ENCODE measurements at places on chromosomes 6 and 20.

DNA sequence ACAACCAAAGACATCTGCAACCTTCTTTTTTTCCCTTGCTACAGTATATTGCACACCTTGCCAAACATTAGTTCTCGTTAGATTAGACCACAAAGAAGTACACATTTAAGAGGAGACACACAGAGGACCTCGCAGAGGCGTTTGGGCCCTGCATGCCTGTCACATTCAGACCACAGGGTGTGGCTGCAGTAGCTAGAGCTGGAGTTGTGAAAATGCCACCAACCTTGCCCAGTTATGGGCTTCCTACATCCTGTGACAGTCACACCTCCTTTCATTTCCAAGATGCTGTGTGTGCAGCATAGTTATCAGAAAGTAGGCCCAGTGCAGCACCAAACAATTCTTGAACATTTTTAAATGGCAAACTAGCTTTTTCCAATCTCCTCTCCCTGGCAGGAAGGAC is 2.4 kb downstream of the SYNE1 start:
- DNase-seq: no peak

GRCh38 chr6:30570740-30571074 is 535 bp upstream of the ABCF1 start:
- DNase-seq: no peak

GRCh38 chr6:79602859-79603258 is 28.3 kb upstream of the SH3BGRL2 start:
- DNase-seq: no peak

DNA sequence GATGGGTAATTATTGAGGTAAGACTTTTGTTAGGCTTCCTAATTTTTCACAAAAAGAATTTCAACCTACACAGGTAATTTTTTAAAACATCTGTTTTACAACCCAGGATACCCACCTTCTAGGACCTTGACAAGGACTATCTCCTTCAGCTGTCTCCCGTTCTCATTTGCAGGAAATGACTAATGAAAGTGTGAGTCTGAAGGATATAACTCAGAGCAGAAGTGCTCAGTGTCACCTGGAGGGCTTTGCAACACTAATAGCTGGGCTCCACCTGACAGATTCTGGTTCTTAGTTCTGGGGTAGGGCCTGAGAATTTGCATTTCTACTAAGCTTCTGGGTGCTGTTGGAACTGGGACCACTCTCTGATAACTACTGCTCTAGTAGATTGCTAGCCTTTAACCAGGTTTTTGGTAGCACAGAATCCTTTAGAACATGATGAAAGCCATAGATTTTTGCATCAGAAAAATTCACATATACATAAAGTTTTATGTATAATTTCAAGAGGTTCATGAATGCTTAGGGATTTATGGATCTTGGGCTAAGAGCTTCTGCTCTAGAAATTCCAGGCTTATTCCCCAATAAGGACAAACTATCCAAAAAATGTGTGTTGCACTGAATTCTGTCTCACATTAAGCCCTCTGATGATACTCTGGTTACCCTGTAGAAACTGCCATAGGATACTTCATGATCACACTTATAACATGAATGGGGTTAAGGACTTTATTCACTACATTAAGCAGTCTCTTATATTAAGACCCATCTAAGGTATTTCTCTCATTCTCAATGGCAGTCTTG is 30.3 kb downstream of the AK9 start:
- no peak for DNase-seq

GRCh38 chr20:1320902-1321653 is 7.9 kb downstream of the SDCBP2 start:
- DNase-seq: no peak

- DNase-seq: no peak
Measured at GRCh38 chr6:54244430-54244829, 63.8 kb upstream of the TINAG start.

- DNase-seq: no peak
Measured at GRCh38 chr20:13626724-13627123, 12.0 kb downstream of the TASP1 start.

DNA sequence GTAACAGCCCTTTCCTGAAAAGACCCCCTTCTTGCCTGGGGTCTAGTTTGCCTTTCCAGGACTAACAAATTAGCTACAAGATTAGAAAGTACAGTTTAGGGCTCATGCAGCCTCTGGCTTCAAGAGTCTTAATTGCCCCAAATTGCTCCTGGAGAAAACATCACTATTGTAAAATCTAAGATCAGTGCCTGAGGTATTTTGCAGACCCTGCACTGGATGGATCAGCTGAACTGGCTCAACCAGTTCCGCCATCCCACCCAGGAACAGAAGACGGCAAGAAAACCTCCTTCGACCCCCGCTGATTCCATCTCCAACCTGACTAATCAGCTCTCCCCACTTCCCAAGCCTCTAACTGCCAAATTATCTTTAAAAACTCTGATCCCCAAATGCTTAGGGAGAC is 236.5 kb upstream of the KCNG1 start:
- DNase-seq: no peak

GRCh38 chr6:53484476-53485280 is 60.2 kb downstream of the GCLC start:
- peak; percentile 54 for DNase-seq

GRCh38 chr6:47680051-47680450 is 18.3 kb upstream of the ADGRF4 start:
- no peak for DNase-seq

DNA sequence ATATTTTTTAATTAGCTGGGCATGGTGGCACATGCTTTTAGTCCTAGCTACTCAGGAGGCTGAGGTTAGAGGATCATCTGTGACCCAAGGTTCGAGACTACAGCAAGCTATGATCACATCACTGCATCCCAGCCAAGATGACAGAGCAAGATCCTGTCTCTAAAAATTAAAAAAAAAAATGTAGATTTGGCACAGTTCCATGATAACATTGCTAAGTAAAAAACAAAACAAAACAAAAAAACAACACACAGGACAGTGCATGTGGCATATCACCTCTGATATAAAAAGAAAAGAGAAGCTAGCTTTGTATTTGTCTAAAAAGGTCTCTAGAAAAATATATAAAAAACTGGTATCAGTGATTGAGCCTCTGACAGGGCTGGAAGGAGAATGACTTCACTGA is 24.6 kb downstream of the RNF24 start:
- DNase-seq: no peak

GRCh38 chr20:60283281-60283680 is 325.1 kb downstream of the CDH26 start:
- DNase-seq: no peak

GRCh38 chr20:64064145-64064698 is 1.2 kb downstream of the TCEA2 start:
- no peak for DNase-seq

- no peak for DNase-seq
Measured at GRCh38 chr6:13228264-13229204, 99.8 kb downstream of the TBC1D7 start.

- no peak for DNase-seq
Measured at GRCh38 chr6:79404677-79405076, 132.6 kb downstream of the LCA5 start.

- DNase-seq: no peak
Measured at GRCh38 chr20:61634376-61635145, 382.5 kb downstream of the CDH4 start.

DNA sequence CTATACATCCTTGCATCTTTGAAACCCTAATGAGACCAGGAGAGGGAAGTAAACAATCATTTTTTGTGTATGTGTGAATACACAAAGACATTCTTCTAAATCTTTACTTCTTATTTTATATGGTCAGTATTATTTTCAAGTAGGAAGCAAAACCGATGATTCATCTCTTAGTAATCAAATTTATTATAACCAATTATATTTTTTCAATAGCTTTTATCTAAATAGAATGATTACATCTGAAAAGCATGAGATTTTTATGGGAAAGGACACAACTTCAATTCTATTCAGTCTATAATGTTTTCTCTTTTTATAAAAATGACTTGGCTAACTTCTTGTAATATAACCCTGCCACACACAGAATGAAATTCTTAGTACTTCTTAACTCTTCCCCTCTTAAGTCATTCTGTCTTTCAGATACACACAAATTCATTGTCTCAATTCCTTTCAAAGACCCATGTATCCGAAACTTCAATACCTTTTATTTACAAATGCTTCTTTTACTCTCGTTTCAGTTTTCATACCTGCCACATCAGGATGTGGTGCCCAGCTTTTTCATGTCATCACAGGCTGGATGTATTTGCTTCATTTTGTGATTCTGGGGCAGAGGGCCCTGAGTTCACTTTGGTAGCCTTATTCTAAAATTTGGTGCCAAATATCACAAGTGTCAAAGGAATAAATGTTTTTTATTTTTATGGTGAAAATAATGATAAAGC is 227.0 kb downstream of the PHF3 start:
- DNase-seq: no peak

GRCh38 chr6:136148051-136148450 is 102.1 kb downstream of the MTFR2 start:
- DNase-seq: no peak

DNA sequence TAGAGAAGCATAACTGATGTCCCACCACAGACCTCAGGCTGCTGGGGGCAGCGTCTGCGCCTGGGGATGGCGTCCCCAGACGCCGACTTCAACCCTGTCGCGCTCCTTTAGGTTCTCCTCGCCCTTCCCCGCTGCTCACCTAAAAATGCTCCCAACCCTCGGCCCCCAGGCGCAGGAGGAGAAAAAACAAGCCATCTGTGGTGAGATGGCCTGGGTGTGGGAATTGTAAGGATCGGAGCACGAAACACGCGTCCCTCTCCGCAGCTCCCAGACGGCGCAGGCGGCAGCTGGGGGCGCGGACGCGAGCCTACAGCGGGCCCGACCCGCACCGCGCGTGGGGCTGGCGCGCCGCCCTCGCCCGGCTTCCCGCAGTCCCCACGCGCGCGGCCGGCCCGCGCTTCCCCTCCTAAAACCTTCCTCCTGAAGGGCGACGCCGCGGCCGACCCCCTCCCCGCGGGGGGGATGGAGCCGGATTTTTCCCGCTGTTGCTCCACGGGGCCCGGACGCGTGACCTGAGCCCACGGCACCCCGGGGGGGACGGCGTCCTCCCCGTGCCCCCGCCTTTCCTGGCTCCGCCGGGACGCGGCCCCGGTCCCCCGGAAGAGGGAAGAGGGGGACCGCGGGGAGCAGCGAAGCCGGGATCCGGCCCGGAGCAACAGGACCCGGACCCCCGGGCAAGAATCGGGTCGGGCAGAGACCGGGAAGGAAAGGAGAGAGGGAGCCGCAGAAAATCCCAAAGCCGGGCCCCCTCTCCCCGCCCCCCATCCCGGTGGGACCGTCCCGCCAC is 611 bp downstream of the EPB41L2 start:
- DNase-seq: peak; percentile 3

- DNase-seq: no peak
Measured at GRCh38 chr6:811831-812230, 118.9 kb upstream of the EXOC2 start.

- DNase-seq: no peak
Measured at GRCh38 chr6:125586074-125586473, 163.4 kb upstream of the HEY2 start.

- peak; percentile 33 for DNase-seq
Measured at GRCh38 chr20:58306421-58307261, 2.9 kb upstream of the RAB22A start.

GRCh38 chr20:9203081-9203447 is 134.2 kb downstream of the PLCB4 start:
- no peak for DNase-seq

- DNase-seq: peak; percentile 78
Measured at GRCh38 chr20:38997622-38998021, 35.5 kb downstream of the DHX35 start.

- no peak for DNase-seq
Measured at GRCh38 chr20:63055575-63056235, 48.9 kb upstream of the BHLHE23 start.

- no peak for DNase-seq
Measured at GRCh38 chr6:90397047-90397446, 100.4 kb upstream of the BACH2 start.

DNA sequence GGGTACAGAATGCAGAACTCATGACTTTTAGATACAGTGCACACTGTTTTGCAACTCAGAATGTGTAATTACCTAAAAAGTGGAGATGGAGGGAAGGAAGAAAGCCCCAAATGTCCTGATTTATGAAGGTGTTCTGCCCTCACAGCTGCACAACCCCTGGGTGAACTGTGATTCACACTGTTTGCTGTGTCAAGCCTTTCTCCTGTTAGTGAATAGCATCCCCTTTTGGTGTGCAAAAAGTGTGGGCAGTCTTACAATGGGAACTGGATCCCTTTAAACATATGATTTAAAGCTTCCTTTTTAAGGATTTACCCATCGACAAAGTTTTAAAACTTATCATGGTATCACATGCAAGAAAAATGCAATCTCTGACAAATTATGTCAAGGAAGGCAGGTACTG is 633.4 kb upstream of the EPHA7 start:
- DNase-seq: no peak

GRCh38 chr6:136059308-136059707 is 190.8 kb downstream of the MTFR2 start:
- no peak for DNase-seq

DNA sequence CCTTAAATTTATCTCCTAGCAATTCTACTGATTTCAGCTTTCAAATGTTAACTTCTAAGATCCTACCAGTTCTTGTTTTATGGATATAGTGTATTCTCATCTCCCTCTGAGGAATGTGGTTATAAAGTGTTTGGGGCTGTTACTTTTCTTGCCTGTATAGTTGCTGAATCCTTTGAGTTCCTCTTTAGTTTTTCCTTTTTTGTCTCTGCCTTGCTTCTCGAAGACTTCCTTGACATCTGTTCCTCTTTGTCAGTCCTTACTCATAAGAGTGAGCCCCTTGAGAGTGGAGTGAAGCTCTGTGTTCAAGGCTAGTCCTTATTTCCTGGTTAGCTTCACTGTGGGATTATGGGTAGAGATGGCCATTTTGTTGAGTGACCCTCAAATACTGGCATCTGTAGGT is 84.6 kb downstream of the ELOVL4 start:
- no peak for DNase-seq

- DNase-seq: no peak
Measured at GRCh38 chr20:61998343-61999121, 67.1 kb downstream of the TAF4 start.

- DNase-seq: no peak
Measured at GRCh38 chr6:24827162-24827561, 28.4 kb upstream of the ARMH2 start.

GRCh38 chr6:39432330-39433025 is 110.0 kb upstream of the KCNK16 start:
- DNase-seq: no peak

Measured in stimulated activated CD8-positive, alpha-beta memory T cell treated with anti-CD3 and anti-CD28 coated beads, Interleukin-2, amount 100 ng/mL, for 48 hours (primary cell).